Endothelial cell (in vitro differentiated cells): ENCODE measurements at places on chromosomes 2 and 18. TPM values are rescaled to one million over a fixed set of nuclear protein-coding genes. Genes with fewer than 3 reads are reported as not detected.

The GCG gene
- total RNA-seq: not detected

- H3K27ac ChIP-seq: no peak overlapping the region
- no peak overlapping the region for H3K4me3 ChIP-seq
- H3K27me3 ChIP-seq: no peaks in the 10 kb centered on the region
- no peaks in the 10 kb centered on the region for H3K36me3 ChIP-seq
- no peak for DNase-seq
Observed at GRCh38 chr2:176687944-176688343, 418.7 kb downstream of the MTX2 start.

The DLX2 gene
- total RNA-seq: 0.28 TPM

DNA sequence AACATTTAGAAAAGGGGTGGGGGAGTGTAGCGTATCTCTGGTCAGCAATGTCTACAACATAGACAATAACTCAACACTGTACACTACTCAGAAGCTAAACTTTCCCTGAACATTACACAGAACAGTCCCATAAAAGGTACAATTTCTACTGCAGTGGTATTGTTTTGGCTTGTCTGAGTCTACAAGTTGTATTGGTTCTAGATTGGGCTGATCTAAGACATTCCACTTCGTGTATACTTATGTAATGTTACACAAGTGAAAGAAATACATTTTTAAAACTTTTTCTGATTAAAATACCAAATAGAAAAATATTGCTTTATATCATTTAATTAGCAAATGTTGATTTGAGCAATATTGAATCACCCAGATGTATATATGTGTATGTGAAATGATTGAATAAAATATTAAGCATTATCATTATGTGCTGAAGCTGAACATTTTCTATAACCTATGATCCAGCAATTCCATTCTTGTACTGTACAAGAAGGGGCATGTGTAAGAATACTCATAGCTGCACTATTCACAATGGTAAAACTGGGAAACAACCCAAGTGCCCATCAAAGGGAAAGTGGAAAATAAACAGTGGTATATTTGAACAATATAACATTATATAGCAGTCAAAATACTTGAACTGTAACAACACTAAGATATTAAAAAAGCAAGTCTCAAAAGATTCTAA is 52.4 kb downstream of the VSNL1 start:
- H3K27ac ChIP-seq: no peak overlapping the region
- DNase-seq: no peak
- H3K4me3 ChIP-seq: no peak overlapping the region
- H3K36me3 ChIP-seq: no peaks in the 10 kb centered on the region
- peaks cover 5% of the 10 kb centered on the region for H3K4me1 ChIP-seq

The PSTPIP2 gene
- 7.8 TPM for total RNA-seq

DNA sequence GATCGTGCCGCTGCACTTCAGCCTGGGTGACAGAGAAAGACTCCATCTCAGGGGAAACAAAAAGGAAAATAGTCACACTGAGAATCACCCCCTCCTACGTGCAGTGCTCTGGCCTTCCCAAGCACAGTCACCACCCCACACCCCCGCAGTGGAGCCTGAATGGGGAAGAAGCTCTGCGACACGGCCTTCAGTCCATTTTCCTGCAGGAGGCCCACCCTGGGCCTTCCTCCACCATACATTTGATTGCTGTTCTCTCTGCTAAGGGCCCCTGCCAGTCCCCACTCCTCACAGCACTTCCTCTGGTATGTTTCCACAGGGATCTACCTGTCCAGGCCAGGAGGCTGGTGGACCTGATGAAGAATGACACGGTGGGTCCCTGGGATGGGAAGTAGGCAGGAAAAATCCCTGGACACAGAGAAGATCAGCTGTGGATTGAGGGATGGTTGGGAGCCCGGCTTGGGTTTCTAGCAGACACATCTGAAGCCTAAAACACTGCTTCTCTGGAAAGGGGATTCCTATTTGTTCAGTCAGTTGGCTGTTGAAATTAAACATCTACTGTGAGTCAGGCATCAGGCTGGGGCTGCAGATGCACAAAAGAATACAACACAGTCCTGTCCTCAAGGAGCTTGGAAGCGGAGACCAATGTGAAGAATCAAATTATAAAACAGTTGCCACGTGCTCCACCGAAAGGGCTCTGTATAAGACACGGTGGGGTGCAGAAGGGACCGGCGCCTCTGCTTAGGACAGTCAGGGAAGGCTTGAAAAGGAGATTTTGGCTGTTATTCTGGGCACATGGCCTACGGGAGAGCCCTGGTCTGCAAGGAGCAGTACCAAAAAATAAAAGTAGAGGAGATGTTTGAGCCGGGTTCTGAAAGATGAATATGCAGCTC is 82.2 kb downstream of the PLB1 start:
- H3K4me3 ChIP-seq: no peak overlapping the region
- no peaks in the 10 kb centered on the region for H3K27me3 ChIP-seq
- DNase-seq: no peak
- no peaks in the 10 kb centered on the region for H3K36me3 ChIP-seq
- peaks cover 4% of the 10 kb centered on the region for H3K4me1 ChIP-seq
- H3K27ac ChIP-seq: no peak overlapping the region

GRCh38 chr2:216373896-216374295 is 1.6 kb upstream of the MARCHF4 start:
- H3K27me3 ChIP-seq: peaks cover 15% of the 10 kb centered on the region
- peaks cover 14% of the 10 kb centered on the region for H3K4me1 ChIP-seq
- H3K27ac ChIP-seq: no peak overlapping the region
- H3K36me3 ChIP-seq: peaks cover 3% of the 10 kb centered on the region

- H3K4me1 ChIP-seq: no peaks in the 10 kb centered on the region
- peaks cover 1% of the 10 kb centered on the region for H3K27me3 ChIP-seq
- no peaks in the 10 kb centered on the region for H3K36me3 ChIP-seq
- no peak overlapping the region for H3K4me3 ChIP-seq
- no peak for DNase-seq
Observed at GRCh38 chr2:108968619-108969018, 20.4 kb downstream of the EDAR start.

GRCh38 chr2:172031536-172031935 is 31.8 kb downstream of the METAP1D start:
- H3K27ac ChIP-seq: no peak overlapping the region
- no peak overlapping the region for H3K4me3 ChIP-seq
- no peaks in the 10 kb centered on the region for H3K27me3 ChIP-seq
- no peaks in the 10 kb centered on the region for H3K36me3 ChIP-seq
- no peak for DNase-seq

GRCh38 chr2:101942851-101943250 is 48.9 kb upstream of the IL1R2 start:
- H3K27ac ChIP-seq: no peak overlapping the region
- no peak overlapping the region for H3K4me3 ChIP-seq
- no peak for DNase-seq
- H3K36me3 ChIP-seq: peaks cover 2% of the 10 kb centered on the region
- peaks cover 1% of the 10 kb centered on the region for H3K27me3 ChIP-seq

The REG1A gene
- total RNA-seq: not detected

The REG3A gene
- not detected for total RNA-seq

DNA sequence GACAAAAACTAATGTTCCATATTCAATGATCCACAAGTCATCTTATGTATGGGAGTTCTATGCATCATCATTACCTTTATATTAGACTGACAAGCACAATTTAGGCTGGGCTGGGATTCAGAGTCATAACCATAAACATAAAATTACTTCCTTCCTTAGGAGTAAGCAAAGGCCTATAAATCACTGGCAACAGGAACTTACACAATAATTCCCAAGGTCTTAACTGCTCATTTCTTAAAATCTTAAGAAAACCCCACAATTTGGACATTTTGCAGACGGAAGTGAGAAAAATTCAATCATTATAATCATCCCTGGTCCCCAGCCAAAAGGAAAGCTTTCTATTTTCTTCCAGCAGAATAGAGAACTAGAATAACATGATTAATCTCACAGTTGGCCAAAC is 232.3 kb downstream of the DYM start:
- no peak overlapping the region for H3K4me3 ChIP-seq
- no peaks in the 10 kb centered on the region for H3K36me3 ChIP-seq
- H3K27ac ChIP-seq: no peak overlapping the region
- DNase-seq: no peak
- no peaks in the 10 kb centered on the region for H3K27me3 ChIP-seq

GRCh38 chr2:230179907-230180306 is 39.9 kb downstream of the SP110 start:
- no peak overlapping the region for H3K27ac ChIP-seq
- no peak for DNase-seq
- peaks cover 2% of the 10 kb centered on the region for H3K27me3 ChIP-seq
- no peaks in the 10 kb centered on the region for H3K36me3 ChIP-seq
- no peaks in the 10 kb centered on the region for H3K4me1 ChIP-seq

The G6PC2 gene
- total RNA-seq: not detected

DNA sequence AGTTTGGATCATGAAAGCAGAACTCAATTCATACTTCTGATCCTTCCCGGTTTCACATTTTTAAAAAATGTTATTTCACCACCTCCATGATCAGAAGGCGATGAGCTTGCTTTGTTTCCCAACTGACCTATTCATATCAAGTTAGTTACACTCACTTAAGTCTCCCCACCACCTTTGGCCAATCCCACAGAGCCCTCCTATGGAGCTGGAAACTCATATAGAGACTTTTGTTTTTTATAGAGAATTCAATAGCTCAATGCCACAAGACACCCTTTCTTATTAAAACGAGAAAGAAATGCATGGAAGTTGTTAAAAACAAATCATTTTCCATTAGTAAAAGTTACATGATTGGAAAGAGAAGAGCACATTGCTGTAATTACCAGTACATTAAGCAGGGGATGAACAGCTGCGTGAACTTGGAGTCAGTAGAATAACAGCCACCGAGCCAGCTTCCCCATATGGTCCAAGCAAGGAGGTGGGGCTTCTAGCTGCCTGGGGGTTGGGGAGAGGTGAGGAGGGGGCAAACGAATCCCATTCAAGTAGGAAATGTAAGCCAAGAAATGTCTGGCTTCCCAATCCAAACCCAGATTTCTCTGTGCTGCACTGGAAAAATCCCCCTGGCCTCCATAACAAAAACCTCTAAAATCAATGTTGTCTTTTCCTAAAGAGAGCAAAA is 614.5 kb downstream of the IRS1 start:
- H3K4me3 ChIP-seq: no peak overlapping the region
- H3K4me1 ChIP-seq: no peaks in the 10 kb centered on the region
- H3K36me3 ChIP-seq: no peaks in the 10 kb centered on the region
- no peaks in the 10 kb centered on the region for H3K27me3 ChIP-seq

The LINC00305 gene
- total RNA-seq: 16.4 TPM
